ENCODE measurements at places on chromosomes 7 and 10. TPM values are rescaled to one million over a fixed set of nuclear protein-coding genes. Genes with fewer than 3 reads are reported as not detected.

Gene BICC1
- 102 TPM for total RNA-seq

Gene AGAP9
- total RNA-seq = 1.4 TPM

Gene SAP25
- 0.08 TPM for total RNA-seq

Gene C10orf67
- total RNA-seq = not detected

Gene SLC18A2
- total RNA-seq = under 0.01 TPM

Gene SLC39A12
- not detected for total RNA-seq

All from smooth muscle cell of the coronary artery (primary cell).